ENCODE measurements at places on chromosomes 3 and 15.

DNA sequence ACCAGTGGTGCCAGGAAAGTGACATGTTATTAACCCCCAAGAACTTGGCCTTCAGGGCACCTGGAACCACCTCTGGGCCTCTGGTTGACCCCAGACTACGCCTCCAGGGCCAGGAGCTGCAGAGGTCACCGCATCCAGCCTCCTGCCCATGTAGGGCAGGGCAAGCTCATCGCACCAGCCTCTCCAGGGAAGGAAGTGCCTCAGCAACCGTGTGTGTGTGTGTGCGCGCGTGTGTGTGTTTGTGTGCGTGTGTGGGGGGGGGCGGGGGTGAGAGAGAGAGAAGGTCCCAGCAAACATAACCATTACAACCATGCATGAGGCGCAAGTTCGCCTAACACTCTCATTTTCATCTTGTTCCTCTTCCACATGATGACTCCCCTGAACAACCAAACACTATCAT lies 31.8 kb downstream of the RAB6B start:
- ATAC-seq: no peak

DNA sequence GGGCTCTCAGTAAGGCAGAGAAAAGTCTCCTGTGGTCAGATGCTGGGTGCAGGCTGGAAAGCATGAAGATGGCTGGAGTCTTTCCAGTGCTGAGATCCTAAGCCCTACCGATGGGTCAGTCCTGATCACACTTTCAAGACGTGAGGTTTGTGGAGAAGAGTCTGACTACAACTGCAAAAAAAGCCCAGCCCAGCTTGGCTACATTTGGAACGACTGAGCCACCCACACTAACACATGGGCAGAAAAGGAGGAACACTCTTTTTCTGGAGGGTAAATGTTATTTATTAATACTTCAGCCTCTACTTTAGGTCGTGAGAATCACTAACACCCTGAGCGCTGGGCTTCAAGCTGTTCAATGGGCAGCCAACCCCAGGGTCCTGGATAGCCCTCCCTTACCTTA lies 22.0 kb upstream of the C3orf22 start:
- no peak for ATAC-seq

DNA sequence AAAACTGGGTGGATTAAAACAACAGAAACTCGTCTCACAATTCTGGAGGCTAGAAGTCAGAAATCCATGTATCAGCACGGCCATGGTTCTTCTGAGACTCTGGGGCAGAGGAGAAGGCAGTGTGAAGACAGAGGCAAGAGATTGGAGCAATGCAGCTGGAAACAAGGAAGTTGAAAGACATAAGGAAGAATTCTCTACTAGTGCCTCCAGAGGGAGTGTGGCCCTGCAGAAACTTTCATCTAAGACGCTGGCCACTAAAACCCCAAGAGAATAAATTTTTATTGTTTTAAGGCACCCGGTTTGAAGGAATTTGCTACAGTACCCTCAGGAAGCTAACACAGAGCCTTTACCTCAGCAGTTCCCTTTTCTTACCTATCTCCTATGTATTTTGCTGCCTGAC lies 1012.2 kb upstream of the CADM2 start:
- ATAC-seq: no peak

DNA sequence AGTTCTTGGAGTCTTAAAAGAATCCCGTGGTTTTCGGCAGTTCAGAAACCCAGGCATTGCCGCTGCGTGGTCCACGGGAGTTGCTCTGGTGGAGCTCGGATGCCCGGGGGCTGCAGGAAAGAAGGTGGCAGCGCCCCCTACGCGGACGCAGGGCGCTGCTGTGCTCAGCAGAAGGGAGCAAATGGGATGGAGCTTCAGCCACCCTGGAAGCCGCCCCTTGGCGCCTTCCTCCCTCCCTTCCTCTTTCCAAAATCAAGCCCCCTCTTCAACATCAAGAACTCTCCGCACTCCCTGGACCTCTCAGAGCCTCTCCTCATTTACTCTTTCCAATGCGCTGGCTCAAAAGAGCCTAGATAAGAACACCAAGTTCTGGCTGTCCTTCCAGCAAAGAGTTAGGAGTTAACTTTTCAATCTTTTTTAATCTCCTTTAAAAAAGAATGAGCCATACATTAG lies 880 bp upstream of the CHRNA7 start:
- ATAC-seq: no peak

DNA sequence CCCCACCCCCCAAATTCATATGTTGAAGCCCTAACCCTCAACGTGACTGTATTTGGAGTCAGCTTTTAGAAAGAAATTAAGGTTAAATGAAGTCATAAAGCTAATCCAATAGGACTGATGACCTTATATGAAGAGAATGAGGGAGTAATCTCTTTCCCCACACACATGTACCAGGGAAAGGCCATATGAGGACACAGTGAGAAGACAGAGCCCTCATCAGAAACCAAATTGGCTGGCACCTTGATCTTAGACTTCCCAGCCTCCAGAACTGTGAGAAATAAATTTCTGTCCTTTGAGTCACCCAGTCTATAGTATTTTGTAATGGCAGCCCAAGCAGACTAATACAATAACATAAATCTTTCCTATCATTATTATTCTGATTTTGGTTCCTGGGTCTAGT lies 194.7 kb upstream of the NANOGP8 start:
- no peak for ATAC-seq

GRCh38 chr3:42051384-42052131 lies 39.6 kb upstream of the TRAK1 start:
- no peak for ATAC-seq

DNA sequence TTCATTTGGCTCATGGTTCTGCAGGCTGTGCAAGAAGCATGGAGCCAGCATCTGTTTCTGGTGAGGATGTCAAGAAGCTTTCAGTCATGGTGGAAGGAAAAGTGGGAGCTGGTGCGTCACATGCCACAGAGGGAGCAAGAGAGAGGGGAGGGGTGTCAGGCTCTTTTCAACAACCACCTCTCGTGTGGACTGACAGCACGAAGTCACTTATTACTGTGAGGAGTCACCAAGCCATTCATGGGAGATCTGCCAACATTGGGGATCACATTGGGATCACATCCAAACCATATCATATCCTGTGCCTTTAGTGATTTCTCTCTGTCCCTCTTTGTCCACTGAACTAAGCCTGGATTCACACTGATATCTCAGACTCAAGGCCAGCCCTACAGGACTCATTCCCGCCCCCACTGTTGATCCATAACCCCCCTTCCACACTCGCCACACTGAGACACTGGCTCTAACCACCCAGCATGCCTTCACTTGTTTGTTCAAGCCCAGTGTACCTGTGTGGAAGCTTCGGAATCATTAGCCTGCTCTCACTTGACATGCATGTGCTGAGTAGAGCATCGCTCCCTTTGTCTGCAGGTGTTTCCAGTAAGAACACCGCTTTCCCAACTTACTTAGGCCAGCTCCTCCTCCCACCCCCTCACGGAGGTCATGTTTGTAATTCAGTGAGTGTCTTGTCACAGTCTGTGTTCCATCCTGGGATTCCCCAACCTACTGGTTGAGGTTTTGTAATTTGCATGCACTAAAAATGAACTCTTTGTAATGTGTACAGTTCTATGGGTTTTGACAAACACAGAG lies 132.2 kb downstream of the KLF13 start:
- peak; percentile 78 for ATAC-seq

- ATAC-seq: peak; percentile 92
Observed at GRCh38 chr3:149554826-149555225, 80.3 kb downstream of the TM4SF4 start.

DNA sequence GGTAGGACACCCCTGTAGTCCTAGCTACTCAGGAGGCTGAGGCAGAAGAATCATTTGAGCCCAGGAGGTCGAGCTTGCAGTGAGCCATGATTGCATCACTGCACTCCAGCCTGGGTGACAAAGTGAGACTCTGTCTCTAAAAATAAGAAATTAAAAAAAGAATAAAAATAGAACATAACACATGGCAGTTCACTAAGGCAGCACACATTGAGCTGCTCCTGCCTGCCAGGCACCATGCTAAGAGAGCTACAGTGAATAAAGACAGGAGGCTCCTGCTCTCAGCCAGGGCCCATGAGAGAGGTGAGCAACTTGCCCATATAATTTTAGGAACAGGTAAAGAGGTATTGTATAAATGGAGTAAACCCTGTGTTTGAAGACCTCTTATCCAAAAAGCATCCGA lies 54.3 kb downstream of the EBLN2 start:
- ATAC-seq: no peak

DNA sequence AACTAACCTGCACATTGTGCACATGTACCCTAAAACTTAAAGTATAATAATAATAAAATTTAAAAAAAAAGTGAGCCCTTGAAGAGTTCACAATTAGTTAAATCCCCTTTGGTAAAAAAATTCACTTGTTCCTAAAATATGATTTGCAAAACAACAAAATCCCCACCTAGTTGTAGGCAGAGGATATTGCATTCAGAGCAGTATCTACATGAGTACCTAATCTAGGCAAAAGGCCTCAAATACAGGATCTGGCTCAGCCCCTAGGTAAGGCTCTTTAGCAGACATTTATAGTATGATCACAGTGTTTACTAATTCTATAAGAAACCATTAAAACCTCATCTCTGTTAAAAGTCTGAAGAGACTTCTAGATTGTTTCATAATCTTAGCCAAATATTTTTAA lies 89.3 kb upstream of the CCDC80 start:
- no peak for ATAC-seq

Data from esophagus mucosa (tissue), 1 donor.